GM04504 (cell line): ENCODE measurements at places on chromosomes 3 and 15.

DNA sequence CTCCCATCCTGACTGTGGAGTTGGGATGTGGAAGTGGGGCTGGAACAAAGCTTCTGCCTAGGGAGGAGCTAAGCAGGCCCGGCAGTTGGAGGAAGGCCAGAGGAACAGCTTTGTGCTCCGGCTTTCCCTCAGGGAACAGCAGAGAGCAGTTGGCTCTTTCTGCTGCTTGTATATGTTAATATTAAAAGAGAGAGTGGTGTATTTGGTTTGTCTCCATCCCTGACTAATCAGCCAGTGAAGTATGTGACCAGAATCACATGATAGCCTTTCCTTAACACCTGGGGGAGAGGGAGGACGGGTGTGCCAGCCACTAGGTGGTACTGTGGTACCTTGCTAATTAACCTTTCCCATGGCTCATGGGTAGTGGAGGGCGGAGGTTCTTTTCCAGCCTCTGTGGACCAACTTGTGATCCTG lies 10.0 kb downstream of the EIF2B5 start:
- DNase-seq = no peak

GRCh38 chr15:39785139-39785538 lies 2.5 kb upstream of the FSIP1 start:
- DNase-seq = no peak

DNA sequence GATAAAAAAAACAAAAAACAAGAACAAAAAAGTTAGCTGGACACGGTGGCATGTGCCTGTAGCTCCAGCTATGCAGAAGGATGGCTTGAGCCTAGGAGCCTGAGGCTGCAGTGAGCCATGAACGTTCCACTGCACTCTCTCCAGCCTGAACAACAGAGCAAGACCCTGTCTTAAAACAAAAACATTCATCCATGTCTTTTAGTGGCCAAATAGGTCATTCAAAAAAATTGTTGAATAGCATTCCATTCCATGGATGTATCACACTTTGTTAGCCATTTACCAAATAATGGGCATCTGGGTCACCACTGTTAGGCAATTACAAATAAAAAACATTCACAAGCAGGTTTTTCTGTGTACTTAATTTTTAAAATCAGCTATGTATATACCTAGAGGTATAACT lies 139.7 kb downstream of the STAG1 start:
- peak; percentile 10 for DNase-seq

DNA sequence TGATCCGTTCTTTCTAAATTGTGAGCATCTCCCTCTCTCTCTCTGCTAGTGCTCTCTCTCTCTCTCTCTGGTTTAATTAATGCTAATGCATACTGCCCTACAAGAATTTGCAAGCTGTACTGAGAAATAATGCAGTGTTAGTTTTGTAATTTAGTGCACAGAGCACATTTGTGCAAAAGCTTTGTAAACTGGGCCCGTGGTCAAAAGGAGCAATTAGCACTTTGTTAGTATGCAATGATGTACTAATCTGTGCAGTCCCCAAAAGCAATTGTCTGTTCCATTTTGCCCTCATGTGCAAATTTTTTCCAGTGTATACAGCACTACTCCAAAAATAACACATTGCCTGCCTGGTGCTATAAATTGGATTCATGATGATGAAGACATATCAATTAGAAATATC lies 184.6 kb upstream of the CMC1 start:
- DNase-seq = no peak

- DNase-seq = no peak
Observed at GRCh38 chr3:168060317-168060716, 35.4 kb downstream of the GOLIM4 start.

- no peak for DNase-seq
Observed at GRCh38 chr3:78668302-78668701, 1099.5 kb downstream of the ROBO1 start.

GRCh38 chr3:33312361-33312760 lies 35.1 kb downstream of the FBXL2 start:
- DNase-seq = no peak

DNA sequence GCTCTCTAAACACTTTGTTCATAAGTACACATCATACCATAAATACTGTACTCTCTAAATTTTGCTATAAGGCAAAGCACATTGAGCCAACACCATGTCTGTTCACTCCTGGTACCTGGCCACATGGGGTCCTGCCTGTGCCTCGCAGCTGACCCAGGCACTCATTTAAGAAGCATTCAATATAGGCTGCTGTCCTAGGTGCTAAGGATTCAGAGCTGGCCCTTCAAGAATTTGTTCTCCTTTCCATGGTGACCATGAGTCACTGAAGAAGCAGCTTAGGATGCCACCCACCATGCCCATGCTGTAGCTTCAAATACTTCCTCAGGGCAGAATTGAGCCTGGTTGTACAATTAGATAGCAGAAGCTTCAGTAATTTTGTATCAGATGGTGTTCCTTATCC lies 119.2 kb upstream of the ZBED2 start:
- no peak for DNase-seq

- DNase-seq = no peak
Observed at GRCh38 chr15:66508293-66508883, 3.3 kb downstream of the ZWILCH start.
